ENCODE measurements at places on chromosomes 11 and 22.
A peak's percentile ranks its signal among the peaks of the same experiment; 100 is the strongest.

DNA sequence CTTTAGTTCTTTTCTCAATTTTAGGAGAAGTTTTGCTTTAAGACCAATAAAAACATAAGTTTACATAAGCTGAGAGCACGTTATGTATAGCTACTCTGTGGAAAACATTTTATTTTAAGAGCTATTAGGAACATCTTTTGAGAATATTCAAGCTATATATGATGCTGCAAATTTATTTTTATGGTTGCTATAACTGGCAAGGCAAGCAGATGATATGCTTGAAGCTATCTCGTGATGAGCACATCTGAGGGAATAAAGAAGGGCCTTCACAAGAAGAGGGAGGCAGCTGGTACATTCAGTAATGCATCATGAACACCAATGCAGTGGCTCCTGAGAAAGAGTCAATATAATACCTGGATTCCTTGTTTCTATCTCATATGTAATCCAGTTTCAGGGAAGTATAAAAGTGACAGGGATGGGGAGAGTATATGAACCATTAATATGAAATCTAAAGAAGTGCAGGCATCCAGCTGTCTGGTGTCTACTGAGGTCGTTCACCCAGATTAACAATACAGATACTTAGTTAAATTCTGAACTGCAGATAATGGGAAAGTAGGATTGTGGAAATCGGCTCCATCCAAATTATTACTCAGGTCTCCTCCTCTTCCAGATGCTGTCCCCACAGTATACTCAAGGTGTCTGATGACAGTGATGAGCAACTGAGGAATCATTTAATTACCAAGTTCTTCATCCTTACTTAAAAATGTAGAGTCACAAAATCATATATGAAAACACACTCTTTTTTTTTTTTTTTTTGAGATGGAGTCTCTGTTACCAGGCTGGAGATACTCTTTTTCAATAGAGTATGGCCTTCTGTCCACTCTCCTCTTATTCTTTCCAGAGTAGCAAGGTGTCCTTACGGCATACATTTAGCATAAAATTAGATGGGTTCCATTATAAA lies 100.4 kb upstream of the SERPIND1 start:
- no peak for DNase-seq

GRCh38 chr11:6328321-6328720 lies 8.0 kb upstream of the CAVIN3 start:
- no peak for DNase-seq

- DNase-seq, result no peak
Observed at GRCh38 chr11:25562417-25562816, 769.5 kb upstream of the ANO3 start.

- peak; percentile 29 for DNase-seq
Observed at GRCh38 chr11:33731723-33732531, 4.3 kb downstream of the CD59 start.

DNA sequence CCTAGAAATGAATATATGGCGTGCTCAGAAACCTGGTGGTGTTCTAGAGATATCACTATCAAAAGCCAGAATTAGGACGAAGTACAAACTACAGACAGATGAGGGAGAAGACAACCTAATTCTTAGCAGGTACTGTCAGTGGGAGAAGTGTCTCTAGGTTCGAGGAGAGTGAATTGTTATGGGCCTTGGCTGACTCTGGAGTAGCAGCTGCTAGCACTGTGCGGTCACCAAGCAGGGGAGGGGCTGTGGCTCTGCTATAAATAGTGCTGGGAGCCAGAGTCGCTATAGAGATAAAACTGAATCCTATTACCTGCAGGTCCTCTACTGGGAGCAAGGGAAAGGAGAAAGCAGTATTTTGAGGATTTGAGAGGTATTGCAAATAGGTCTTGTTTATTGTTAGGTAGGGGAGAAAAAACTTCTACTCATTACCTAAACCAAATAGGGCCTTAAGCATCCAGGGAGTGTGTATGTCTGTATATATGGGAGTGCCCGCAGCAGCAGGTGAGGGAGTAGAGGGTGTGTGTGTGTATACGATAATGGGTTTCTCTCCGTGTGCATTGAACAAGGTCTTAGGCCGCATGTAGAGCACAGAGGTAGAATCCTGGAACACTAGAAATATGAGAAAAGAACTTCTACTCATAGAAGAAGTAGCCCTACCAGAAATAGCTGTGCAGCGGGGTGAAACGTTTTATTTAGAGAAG lies 2.2 kb downstream of the MADD start:
- DNase-seq, result no peak

GRCh38 chr11:66728693-66729385 lies at the start of gene SPTBN2:
SPTBN2 (minus strand) TSS chr11:66729216; CDS start chr11:66721240, 7,976 bp downstream.
- no peak for DNase-seq

- DNase-seq, result no peak
Observed at GRCh38 chr11:1930462-1930830, 10.9 kb downstream of the TNNT3 start.

DNA sequence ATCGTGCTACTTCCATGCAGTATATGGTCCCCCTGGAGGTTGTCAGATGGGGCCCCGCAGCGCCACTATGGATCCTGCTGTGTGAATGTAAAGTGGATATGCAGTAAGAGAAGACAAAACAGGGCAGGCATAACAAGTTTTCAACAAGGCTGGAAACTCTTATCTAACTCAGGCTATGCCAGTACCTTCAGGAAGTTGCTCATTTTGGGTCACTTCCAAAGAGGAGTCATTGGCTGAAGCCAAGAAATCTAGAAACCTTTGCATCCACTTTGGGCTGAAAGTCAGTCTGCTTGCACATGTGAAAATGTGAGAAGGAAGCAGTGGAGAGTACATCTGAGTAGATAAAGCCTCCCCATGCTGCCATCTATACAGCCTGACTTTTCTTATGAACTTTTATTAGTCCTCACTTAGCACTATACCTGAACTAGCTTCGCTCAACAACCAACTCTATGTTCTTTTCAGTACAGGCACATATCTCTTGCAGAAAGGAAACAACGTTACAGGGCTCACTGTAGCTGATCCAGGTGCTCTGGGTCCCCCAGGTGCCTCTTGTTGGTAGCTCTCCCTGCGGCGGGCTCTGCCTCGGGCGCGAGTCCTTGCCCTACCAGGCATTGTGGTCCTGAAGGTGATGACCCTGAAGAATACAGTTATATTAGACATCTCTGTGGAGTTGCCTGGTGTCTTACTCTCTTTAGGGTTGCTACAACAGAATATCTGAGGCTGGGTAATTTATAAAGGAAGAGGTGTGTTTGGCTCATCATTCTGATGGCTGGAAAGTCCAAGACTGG lies 12.4 kb downstream of the PIWIL3 start:
- no peak for DNase-seq

- no peak for DNase-seq
Observed at GRCh38 chr11:69127081-69127850, 28.5 kb upstream of the SMIM38 start.

GRCh38 chr22:48881326-48881980 lies 946.2 kb downstream of the BRD1 start:
- no peak for DNase-seq

- DNase-seq, result peak; percentile 92
Observed at GRCh38 chr22:28229566-28230485, 310.8 kb upstream of the PITPNB start.

DNA sequence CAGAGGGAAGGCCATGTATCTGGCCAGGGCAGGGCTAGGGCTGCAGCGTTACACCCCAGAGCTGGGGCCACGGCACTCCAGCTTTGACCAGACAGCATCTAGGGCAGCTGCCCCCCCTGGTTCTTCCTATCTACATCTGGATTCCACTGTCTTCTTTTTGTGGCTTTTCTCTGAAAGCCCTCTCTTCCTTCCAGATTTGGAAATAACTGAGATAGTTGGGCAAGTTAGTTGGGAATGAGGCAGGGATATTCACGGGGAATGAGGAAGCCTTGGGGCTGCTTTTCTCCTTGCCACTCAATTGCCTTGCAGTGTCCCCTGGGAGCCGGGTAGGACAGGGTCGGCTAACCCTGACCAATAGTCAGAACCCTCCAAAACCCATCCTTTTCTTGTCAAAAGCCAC lies 26.8 kb downstream of the CLMP start:
- DNase-seq, result peak; percentile 53

DNA sequence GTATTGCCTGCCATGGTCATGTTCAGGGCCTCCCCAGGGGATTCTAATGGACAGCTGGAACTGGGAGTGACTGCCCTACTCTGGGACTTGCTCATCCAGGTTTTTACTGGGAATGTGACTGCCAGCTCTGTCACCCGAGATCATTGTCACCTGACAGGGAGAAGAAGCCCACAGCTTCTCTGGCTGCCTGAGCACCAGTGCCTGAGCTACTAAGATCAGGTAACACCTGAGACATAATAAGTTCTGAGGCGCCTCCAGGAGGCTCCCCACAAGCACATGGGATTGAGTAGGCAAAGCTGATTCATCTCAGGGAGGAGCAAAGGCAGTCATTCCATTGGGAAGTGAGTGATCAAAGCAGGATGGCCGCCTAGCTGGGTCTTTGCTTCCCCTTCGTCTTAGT lies 84.2 kb upstream of the GALNT18 start:
- no peak for DNase-seq

Data from fibroblast of skin of scalp (primary cell).